ENCODE measurements at places on chromosomes 6 and 20.
A peak's percentile ranks its signal among the peaks of the same experiment; 100 is the strongest.

DNA sequence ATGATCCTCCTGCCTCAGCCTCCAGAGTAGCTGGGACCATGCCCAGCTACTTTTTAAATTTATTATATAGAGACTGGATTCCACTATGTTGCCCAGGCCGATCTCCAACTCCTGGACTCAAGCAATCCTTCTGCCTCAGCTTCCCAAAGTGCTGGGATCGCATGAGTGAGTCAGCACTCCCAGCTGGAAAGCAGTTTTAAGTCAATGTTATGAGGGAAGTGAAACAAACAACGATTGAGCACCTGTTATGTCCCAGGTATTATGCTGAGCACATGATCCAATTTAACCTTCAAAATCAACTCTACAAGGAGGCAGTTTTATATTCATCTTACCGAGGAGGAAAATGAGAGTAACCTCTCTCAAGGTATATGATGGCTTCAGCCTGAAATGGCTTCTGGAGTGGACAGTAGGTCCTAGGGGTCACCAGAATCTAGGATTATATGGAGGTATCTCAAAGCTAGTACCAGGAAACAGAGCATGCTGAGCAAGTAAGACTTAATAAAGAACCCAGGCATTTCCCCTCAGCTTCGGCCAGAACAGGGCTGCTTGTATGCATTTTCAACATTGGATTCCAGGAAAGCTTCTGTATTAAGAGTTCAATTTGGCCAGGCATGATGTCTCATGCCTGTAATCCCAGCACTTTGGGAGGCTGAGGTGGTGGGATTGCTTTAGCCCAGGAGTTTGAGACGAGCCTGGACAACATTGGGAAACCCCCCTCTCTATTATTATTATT, 55.0 kb downstream of the EDN1 start:
- DNase-seq, result no peak

GRCh38 chr20:37574199-37574890, 46.7 kb upstream of the BLCAP start:
- no peak for DNase-seq

DNA sequence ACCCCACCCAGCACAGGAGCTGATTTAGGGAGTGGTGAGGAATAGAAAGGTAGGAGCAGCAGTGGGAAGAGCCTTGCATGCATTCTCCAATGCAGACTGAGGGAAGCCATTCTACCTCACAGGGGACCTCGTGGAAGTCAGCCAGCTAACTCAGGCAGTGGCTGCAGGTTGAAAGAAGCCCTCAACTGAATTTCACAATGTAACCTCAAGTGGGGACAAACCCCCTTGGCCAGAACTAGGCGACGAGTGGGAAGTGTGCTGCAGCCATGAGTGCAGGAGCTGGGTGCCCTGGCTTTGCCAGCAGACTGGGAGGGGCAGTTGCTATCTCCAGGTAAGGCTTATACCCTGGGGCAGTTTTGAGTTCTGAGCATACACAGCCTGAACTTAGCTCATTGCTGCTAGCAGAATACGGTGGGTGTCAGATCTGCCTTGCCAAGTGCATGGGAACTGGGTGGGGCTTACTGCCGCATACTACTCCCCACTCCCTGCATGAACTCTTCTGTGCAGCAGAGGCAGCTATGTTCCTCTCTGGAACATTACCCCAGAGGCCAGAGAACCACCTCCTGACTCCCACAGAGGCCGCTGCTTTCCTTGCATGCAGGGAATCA, 126.5 kb downstream of the CDK19 start:
- DNase-seq, result no peak

GRCh38 chr6:96940322-96940721, 15.8 kb downstream of the KLHL32 start:
- no peak for DNase-seq

DNA sequence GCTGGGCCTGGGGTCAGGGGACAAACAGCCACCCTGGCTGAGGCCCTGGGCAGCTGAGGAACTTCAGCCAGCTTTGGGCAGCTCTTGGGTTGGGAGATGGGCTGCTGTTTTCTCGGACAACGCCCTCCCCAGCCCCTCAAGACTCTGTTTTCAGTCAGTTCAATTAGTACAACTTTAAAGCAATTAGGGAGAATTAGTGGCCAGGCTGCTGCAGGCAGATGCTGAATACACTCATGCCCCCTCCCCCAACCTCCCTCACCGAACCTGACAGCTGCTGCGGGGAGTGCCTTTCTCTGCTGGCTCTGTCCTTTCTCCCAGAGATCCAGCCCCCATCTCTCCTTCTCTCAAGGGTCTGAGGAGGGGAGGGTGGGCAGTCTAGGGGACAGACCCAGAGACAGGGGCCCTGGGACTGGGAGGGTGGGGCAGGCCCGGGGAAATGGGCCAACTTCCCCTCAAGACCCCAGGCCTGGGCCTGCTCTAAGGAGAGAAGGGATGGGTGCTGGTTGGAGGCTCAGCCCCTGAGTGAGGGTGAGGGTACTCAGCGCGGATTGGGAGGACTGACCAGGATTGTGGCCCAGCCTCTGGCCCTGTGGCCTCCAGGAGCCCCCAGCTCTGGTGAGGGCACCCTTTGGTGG, 17.8 kb upstream of the MYT1 start:
- DNase-seq, result no peak

DNA sequence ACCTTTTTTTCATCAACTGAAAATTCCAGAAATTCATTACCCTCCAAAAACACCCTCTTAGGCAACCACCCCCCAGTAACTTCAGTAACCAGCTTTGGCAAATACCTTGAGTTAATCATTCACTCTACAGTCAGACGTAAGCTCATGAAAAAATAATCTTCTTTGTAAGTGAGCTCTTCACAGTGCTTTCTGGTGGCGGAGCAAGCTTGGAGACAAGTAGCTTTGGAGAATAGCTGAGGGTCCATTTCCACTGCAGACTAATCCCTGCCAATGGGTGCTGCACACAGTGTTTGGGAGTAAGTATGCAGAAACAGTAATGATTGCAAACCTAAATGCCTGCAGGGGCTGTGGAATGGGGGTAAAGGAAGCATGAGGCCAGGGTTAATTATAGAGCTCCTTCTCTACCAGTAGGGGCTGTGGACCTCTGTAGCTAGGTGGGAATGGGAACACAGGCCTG, 56.8 kb upstream of the HINT3 start:
- no peak for DNase-seq

- no peak for DNase-seq
Observed at GRCh38 chr6:165571068-165571682, 91.9 kb downstream of the PDE10A start.

GRCh38 chr6:42727627-42728026, 5.2 kb upstream of the PRPH2 start:
- DNase-seq, result no peak

DNA sequence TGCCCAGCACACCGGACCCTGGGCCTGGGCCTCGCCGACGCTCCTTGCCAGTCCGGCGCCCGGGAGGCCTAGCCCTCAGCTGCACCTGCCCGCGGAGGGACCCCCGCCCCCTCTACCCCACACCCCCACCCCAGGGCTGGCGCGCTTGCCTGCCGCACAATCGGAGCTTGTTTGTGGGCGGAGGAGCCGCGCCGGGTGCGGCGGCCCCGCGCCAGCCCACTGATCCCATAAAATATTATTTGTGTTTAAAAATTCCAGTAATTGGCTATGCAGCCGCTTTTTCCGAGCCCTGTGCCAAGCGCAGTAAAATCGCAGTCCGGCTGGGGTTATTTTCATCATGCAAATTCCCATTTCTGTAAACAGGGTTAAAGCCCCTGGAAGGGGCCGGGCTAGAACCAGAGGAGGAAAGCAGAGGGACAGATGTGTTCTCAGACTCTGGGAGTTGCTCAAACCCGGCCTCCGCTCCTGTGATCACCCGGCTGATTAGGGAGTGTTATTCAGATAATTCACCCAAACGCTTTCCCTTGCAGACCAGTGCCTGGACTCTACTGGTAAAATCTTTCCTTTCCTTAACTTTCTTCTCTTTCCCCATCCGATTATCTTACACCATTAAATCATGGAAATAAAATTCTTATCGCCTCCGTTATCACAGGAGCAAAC, 93.1 kb downstream of the NCR2 start:
- no peak for DNase-seq

- no peak for DNase-seq
Observed at GRCh38 chr6:161318456-161318855, 44.6 kb upstream of the AGPAT4 start.

GRCh38 chr6:48826901-48827701, 636.0 kb downstream of the MMUT start:
- DNase-seq, result no peak

GRCh38 chr6:56555438-56555872, 87.2 kb downstream of the DST start:
- no peak for DNase-seq

GRCh38 chr20:38764567-38765318, 16.5 kb downstream of the ACTR5 start:
- DNase-seq, result peak; percentile 8

DNA sequence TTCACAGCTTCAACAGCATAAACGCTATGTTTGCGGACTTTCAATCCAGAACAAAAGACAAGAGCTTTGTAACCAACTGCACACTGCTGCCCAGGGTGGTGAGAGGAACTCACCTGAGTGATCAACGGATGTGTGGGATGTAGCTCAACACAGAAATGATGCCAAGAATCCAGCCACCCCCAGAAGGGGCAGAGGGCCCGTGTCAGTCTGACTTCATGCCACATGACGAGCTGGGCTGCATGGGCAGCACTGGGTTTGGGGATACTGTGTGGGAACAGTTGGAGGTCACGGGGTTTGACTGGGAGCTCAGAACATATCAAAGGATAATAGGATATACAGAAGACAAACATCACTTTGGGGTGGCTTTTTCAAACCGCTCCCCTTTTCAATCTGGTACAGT, 79.4 kb upstream of the TRAF3IP2 start:
- DNase-seq, result no peak

DNA sequence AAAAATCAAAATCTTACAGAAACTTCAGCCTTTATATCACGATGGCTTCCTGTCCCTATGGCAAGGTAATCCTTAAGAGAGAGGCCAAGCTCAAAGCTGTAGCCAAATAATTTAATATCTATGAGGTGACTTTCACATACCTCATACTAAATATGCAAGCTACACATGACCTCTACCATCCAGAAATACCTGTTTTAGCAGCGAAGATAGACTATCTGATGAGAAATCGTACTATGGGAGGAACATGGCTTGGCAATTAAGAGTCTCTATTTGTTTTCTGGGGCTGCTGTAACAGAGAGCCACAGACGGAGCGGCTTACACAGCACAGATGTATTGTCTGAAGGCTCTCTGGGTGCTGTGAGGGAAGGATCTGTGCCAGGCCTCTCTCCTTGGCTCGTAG, 31.0 kb upstream of the SALL4 start:
- no peak for DNase-seq
